ENCODE measurements at places on chromosomes 1 and 21.

DNA sequence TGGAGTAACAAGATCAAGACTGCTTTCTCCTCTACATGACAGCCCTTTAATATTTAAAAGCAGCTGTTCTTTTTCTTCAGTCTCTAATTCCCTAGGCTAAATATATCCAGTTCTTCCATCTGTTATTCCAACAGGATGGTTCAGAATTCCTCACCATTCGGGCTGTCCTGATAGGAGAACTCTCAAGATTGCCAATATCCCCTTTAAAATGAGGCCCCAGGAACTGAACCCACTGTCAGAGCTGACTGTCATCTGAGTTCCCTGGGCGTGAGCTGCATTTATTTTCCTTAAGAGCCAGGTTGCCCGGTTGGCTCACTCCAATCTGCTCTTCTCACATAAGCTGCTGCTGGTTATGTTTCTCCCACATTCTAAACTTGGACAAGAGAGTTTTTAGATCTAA is 177.6 kb downstream of the MIS18A start:
- no peak for DNase-seq

DNA sequence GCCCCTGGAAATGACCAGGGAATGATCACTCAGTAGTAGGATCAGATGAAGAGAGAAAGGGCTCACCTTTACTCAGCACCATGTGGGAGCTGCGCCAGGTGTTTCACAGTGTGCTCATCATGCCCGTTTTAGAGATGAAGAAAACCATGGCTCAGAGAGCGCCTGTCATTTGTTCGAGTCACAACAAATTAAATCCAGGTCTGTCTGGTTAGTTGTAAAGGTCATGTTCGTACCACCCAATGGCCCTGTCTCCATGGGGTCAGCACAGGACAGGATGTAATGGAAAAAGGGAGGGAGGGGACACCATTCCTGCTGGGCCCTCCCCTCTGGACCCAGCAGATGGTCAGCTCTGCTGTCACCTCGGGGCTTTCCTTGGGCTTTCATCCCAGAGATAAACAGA is 15.2 kb downstream of the KIRREL1 start:
- DNase-seq: no peak

DNA sequence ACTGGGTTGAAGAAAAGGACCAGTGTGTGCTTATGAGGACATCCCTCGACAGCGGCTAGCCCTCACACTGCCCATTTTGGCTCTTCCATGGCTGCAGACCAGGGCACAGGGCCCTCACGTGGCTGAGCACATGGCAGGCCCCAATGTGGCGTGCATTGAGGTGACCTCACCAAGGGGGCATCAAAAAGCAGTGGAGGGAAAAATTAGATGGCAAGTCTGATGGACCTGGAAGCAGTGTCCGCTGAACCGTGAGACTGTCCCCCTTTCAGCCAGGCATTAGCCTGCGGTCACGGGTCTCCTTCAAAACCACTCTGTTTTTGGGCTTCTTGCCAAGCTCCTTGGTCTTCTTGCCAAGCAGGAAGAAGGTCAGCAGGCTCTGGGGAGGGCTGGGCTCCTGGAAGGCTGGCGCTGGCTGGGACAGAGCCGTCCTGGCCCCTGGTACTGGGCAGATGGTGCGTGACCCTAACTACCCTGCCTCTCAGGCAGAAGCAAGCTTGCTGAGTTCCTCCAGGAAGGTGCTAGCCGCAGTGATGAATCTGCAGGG is 30.8 kb downstream of the TRIM67 start:
- DNase-seq: no peak

DNA sequence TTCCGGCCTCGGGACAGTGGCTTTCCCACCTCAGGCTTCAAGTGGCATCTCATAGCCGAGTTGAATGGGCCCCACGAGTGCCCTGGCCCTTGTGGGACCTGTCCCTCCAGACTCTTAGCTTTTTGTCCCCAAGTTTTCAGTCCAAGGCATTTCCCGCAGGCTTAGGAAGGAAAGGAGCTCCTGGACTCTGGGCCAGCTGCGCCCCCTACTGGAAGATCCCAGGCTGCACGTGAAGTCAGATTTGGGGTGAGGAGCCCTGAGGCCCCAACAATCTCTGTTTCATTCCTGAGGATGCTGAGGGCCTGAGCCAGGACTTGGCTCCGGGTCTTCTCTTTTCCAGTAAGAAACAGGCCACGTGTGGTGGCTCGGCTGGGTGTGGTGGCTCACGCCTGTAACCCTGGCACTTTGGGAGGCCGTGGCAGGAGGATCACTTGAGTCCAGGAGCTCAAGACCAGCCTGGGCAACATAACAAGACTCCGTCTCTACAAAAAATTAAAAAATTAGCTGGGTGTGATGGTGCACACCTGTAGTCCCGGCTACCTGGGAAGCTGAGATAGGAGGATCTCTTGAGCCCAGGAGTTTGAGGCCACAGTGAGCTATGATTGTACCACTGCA is 67.4 kb downstream of the ARHGEF10L start:
- no peak for DNase-seq

- peak; percentile 28 for DNase-seq
Measured at GRCh38 chr1:42214447-42214871, 49.9 kb upstream of the GUCA2A start.

DNA sequence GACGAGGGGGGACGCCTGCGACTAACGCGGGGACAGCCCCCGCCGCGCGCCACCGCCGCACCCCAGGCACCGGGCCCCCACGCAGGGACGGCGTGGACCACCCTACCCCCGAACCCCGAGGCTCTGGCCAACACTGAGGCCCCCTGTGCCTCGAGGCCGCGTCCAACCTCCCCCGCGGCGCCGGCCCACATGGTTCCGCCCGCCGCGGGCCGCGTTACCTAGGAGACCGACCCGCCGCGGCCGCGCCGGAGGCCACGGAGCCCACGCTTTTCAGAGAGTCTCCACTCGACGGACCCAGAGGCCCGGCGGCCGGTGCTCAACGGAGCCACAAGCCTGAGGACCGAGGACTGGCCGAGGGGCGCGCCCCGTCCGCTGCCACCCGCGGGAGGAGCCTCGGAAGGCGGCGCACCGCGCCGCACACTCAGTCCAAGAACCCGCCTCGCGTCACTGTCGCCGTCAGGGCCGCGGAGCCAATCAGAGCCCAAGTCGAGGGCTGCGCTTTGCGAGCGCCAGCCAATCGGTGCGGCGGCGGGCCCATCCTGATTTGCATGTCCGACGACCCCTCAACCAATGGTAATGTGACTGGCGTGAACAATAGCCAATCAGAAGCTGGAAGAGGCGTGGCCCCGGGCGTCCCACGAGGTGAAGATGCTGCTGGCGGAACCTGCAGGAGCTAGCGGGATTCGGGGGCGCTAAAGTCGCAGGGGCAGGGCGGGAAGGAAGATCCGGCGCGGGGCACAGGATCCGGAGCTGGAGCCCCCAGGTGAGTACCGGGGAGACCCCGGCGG is at the start of gene NPHP4:
TSS of gene NPHP4 (minus strand) at position 400 of the 788 bp plus-strand sequence. CDS start 6,136 bp downstream, outside the sequence.
- peak; percentile 97 for DNase-seq

- DNase-seq: no peak
Measured at GRCh38 chr21:15027056-15027455, 37.7 kb downstream of the NRIP1 start.

- DNase-seq: no peak
Measured at GRCh38 chr1:51280321-51280978, 44.4 kb downstream of the RNF11 start.
